Mucosa of gallbladder (tissue), 1 donor: ENCODE measurements at places on chromosomes 16 and 17. TPM values are rescaled to one million over a fixed set of nuclear protein-coding genes. Genes with fewer than 3 reads are reported as not detected.

DNA sequence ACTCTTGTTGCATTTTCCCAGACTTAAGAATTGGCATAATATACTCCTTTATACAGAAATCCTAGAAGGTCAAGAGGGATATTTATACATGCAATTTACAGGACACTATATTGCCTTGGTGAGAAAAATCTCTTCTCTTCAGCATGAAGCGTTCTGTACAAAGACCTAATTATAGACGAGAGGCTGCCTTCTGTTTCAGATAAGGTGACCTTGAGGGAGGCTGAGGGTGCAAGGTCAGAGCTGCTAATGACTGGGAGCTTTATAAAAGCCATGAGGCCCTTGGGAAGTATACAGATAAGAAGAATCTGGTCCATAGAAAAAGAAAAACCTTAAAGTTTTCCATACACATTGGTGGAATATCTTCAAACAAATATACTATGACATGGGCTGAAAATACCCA lies 156.3 kb upstream of the SOX9 start:
- no peak for DNase-seq

GRCh38 chr17:2723997-2724783 lies 12.6 kb upstream of the CLUH start:
- DNase-seq, result no peak

KRTAP2-3 gene
- total RNA-seq, result not detected

- DNase-seq, result no peak
Observed at GRCh38 chr16:27471661-27472060, 69.7 kb downstream of the IL21R start.

DNA sequence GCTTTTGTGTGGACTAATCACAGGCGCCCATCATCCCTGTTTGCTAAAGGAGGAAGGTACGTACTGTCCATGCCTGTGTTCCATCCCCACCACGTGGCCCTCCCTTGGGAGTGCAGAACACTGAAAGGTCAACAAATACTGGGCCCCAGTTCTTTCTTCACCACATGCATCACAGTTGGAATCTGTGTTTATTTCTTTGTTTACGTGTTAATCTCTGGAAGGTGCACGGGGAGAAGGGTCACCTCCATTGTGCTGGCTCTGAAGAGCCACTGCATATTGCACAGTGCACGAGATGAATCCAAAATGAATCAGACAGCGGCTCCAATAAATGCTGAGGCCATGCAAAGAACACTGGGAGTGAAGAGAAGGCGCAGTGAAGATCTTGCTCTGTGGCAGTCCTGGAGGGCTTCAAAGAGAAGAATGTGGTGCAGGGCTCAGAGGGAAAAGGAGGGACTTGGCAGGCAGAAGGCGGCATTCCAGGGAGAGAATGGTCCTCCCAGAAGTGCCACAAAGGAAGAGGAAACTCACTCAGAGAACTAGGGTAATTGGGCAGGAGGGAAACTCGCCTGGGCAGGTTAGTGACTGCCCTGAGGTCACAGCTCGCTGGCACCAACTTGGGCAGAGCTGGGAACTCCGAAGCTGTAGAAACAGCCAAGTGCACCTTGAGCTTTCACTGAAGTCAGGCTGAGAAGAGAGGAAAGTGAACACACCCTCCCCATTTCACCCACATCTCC lies 3.7 kb downstream of the RPH3AL start:
- peak; percentile 85 for DNase-seq

DNA sequence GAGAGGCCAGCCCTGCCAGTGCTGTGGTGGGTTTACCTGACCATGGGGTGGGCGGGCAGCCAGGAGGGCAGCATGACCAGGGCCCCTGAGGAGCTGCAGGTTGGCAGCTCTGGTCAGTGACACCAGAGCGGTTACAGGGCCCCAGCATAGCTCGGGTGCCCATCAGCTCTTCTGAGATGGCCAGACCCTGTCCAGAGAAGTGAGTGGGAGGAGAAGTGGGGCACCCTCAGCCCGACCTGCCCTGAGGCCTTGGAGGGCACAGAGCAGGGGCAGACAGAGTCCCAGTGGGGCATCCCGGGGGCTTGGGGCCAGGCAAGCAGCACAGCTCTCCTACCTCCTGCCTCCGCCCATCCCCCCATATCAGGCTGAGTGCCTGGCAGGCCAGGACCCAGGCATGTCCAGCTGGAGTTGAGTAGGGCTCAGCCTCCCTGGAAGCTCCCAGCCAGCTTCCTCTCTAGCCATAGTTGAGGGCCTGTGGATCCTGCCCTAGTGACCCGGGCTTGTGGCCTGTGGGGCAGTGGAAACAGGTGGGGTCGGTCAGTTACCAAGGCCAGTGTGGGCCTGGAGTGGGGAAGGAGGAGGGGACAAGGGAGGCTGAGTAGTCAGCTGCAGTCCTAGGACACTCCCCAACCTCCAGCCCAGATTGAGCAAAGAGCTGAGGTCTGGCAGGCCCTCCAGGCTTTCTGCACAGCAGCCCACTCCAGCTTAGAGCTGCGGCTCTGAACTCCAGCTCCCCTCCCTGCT lies 83.5 kb downstream of the AMFR start:
- DNase-seq, result no peak

GRCh38 chr17:47906443-47906842 lies 10.4 kb downstream of the SP2 start:
- no peak for DNase-seq

- peak; percentile 55 for DNase-seq
Observed at GRCh38 chr16:21301168-21301894, 23.2 kb upstream of the CRYM start.

GRCh38 chr16:53899431-53899830 lies 195.5 kb downstream of the FTO start:
- DNase-seq, result no peak

IQCK gene
- total RNA-seq, result 23.7 TPM

DNA sequence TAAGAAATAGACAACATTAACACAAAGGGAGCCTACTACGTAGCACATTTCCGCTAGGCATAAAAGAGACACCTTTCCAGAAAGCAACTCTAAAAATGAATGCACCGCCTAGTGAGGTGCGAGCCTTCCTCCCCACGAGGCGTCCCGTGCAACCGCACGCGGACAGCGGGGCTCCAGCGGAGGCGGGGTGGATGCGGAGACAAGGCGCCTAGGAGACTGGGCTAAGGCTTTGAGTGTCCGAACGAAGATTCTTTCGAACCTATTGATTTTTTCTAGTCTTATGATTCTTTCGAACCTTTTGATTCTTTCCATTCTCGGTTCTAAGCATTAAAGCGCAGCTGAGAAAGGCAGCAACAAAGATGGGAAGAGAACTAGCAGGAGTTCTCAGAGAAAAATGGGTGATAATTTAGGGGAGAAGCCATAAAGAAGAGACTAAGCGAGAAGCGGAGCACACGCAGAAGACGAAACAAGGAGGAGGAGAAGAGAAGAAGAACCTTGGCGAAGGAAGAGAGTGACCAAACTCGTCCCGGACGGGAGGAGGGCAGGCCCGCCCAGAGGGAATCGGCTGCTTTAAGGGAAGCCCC lies 394 bp upstream of the CPD start:
- no peak for DNase-seq

CDRT15L2 gene
- not detected for total RNA-seq

APOBR gene
- 3.3 TPM for total RNA-seq

PDE6G gene
- total RNA-seq, result 0.32 TPM

GRCh38 chr17:5541610-5542202 lies 42.6 kb downstream of the NLRP1 start:
- no peak for DNase-seq

DNA sequence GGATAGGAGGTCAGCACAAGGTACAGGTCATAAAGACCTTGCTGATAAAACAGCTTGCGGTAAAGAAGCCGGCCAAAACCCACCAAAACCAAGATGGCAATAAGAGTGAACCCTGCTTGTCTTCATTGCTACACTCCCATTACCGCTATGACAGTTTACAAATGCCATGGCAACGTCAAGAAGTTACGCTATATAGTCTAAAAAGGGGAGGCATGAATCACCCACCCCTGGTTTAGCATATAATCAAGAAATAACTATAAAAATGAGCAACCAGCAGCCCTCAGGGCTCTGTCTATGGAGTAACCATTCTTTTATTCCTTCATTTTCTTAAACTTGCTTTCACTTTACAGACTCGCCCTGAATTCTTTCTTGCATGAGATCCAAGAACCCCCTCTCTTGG lies 1.0 kb upstream of the HSBP1 start:
- DNase-seq, result no peak

ZFP1 gene
- total RNA-seq, result 11.4 TPM

FOXO3B gene
- 7.9 TPM for total RNA-seq

DNA sequence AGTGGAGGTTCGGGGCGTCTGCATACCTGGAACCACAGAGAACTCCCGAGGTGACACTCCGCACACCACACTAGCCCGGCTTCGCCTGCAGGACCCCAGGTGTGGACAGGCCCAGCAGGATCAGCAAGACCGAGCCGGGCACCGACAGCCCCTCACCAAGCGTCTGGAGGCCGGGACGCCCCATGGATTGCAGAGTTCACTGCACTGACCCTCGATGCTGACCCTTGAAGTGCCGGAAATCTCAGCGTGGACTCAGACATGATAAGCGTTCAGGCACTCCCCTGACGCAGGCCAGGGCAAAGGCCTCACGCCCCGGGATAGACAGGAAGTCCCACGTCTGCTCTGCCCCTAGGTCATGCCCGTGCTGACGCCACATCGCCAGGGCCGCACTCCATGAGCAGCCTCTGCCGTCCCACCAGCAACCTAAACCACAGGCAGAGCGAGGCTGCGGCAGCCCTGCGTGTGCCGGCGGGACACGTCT lies 26.0 kb downstream of the ACSF3 start:
- no peak for DNase-seq

GRCh38 chr17:1197379-1197778 lies 17.6 kb upstream of the ABR start:
- DNase-seq, result peak; percentile 47

- DNase-seq, result peak; percentile 87
Observed at GRCh38 chr16:4924593-4925292, 12.2 kb downstream of the PPL start.

KRT9 gene
- not detected for total RNA-seq

CMTM2 gene
- not detected for total RNA-seq

DNA sequence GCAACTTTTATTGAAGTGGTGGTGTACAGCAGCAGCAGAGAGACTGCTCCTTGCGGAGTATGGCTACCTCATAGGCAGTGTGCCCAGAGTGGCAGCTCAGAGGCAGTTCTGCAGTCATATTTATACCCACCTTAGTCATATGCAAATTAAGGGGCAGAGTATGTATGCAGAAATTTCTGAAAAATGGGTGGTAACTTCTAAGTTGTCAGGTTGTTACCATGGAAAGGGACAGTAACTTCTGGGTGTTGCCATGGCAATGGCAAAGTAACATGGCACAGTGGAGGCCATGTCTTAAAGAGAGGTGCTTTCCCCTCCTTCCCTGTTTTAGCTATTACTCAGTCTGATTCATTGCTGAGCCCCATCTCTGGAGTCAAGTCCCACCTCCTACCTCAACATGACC lies 53.4 kb downstream of the MEOX1 start:
- DNase-seq, result no peak

PROCA1 gene
- 4.5 TPM for total RNA-seq

DNA sequence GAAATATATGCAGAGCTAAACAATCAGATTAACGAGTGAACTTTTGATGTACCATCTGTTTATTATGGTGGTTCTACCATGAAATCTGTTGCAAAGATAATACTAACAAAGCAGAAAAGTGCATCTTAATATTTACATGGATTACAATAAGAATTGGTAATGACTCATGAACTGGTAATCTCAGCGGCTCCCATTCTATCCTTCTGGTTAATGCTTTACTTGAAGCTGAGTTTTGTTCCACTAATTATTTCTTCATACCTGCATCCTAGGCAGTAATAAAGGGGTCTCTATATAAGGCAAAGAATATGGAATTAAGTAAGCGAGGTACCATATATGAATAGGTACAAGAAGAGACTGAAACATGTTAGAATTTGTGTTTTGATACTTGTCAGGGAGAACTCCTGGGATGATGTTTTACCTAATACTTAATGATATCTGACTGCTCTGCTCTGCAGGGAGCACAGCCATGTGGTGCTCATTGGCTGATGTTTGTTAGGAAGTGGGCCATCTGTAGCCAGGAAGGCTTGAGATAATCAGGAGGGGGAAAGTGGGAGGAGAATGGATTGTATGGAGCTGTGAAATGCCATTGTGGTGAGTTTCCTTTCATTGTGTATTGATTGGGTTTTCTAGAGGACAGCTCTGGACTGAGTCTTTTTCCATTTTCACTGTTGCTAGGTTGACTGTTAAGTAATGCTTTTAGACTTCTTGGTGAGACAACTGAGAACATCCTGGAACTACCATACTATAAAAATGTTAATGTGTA lies 52.6 kb downstream of the MAP2K6 start:
- peak; percentile 57 for DNase-seq

KRTAP3-1 gene
- total RNA-seq, result not detected

PLEKHG4 gene
- total RNA-seq, result 6.7 TPM

CHD9NB gene
- 4.8 TPM for total RNA-seq

- no peak for DNase-seq
Observed at GRCh38 chr17:39994448-39994847, 13.8 kb downstream of the PSMD3 start.

KRTAP9-2 gene
- total RNA-seq, result not detected

- DNase-seq, result no peak
Observed at GRCh38 chr16:13056607-13057006, 155.2 kb downstream of the SHISA9 start.

C16orf96 gene
- total RNA-seq, result 0.06 TPM
